Mesothelial cell of epicardium (in vitro differentiated cells): ENCODE measurements at places on chromosomes 12 and 14. TPM values are rescaled to one million over a fixed set of nuclear protein-coding genes. Genes with fewer than 3 reads are reported as not detected.

DNA sequence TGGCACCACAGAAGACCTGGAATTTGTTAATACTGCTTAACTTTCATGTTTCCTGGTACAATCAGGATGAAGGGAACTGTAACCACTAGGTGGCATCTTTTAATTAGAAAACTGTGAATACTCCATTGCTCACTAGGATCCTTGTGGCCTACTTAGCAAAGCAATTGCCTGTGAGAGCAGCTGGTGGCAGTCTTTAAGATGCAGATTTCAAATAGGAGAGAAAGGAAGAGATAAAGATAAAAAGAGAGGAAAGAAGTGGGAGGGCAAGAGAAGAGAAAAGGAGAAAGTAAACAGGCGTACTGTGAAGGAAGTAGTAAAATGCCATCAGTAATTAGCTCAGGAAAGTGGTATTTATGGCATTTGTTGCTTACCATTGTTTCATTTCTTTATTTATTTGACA lies 114.5 kb downstream of the RAD51B start:
- peak overlapping the region; percentile 86 for H3K27ac ChIP-seq
- H3K36me3 ChIP-seq: peaks cover 19% of the 10 kb centered on the region
- no peak for DNase-seq
- no peak overlapping the region for H3K4me3 ChIP-seq
- peaks cover 30% of the 10 kb centered on the region for H3K4me1 ChIP-seq

TRPV4 gene
- 3.7 to 4.3 TPM (median 4.1 TPM) in 3 replicates for total RNA-seq

GRCh38 chr12:53754188-53754585 lies 2.4 kb upstream of the CISTR start:
- no peak overlapping the region for H3K27ac ChIP-seq
- peaks cover 40% of the 10 kb centered on the region for H3K27me3 ChIP-seq
- H3K4me1 ChIP-seq: peaks cover 43% of the 10 kb centered on the region
- no peaks in the 10 kb centered on the region for H3K36me3 ChIP-seq

DNA sequence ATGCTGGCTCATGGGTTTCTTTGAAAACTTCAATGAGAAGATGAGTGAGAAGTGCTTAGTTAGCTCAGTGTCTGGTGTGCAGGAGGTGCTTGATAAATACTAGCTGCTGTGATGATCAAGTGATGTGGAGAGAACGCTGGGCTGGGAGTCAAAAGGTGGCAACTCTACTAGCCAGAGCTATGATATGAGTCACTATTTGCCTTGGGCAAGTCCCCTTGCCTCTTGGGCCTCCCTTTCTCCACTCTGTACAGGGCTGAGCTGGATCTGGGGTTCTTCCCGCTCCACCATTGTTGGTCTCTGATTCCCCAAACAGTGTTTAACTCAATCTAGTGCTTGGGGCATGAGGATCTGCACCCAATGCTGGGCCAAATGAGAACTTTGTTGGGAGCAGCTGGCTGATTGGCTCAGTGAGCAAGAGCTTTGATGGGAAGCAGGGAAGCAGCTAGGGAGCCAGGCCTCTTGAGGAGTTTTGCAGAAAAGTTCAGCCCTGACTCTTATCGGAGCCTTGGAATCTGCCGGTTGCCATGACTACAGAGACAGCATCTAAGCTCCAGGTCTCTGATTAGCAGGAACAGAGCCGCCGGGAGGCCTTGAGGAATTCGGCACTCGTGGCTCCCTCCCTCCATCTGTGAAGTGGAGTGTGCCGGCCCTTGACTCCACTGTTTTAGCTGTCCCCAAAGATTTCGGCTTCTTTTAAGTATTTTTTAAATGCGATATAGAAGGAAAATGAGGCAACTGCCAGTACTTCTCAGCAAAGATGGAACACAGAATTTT lies 82.1 kb upstream of the HSPB8 start:
- H3K36me3 ChIP-seq: no peaks in the 10 kb centered on the region
- no peaks in the 10 kb centered on the region for H3K4me1 ChIP-seq
- no peak for DNase-seq
- H3K27me3 ChIP-seq: peaks cover 42% of the 10 kb centered on the region
- H3K27ac ChIP-seq: no peak overlapping the region
- H3K4me3 ChIP-seq: no peak overlapping the region

DNA sequence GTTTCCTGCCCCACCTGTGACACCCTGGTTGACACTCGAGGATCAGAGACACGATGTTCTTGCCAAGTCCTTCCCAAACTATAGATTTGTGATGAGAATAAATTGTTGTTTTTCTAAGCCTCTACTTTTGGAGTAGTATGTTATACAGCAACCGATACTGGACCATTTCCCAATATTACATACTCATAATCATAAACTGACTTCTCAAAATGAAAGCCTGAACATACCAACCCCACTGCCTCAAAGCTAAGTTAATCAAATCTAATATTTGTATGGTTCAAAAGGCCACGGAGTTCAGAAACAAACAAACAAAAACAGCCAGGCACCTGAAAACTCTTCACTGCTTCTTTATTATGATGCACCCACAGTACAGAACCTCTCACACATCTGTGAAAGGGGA lies 52.3 kb upstream of the GPHB5 start:
- peaks cover 8% of the 10 kb centered on the region for H3K4me1 ChIP-seq
- H3K27ac ChIP-seq: no peak overlapping the region
- DNase-seq: no peak
- H3K36me3 ChIP-seq: peaks cover 49% of the 10 kb centered on the region

TBC1D30 gene
- total RNA-seq: 2.8 to 3.7 TPM (median 3.1 TPM) in 3 replicates

SERPINA1 gene
- total RNA-seq: 0.58 to 1.7 TPM (median 1.2 TPM) in 3 replicates

DTX1 gene
- 1.2 to 1.6 TPM (median 1.4 TPM) in 3 replicates for total RNA-seq

SERPINA12 gene
- not detected in 3 replicates for total RNA-seq

DNA sequence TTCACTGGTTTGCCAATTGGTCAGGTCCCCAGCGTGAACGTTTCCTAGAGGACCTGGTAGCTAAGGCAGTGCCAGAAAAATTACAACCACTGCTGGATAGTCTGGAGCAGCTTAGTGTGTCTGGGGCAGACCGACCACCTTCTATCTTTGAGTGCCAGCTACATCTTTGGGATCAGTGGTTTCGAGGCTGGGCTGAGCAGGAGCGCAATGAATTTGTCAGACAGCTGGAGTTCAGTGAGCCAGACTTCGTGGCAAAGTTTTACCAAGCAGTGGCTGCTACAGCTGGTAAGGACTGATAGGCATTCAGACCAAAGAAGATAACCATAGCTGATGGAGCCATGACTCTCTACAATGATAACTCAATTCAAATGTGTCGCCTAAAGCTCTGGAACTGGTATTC lies 2.5 kb downstream of the C14orf119 start:
- peak overlapping the region; percentile 33 for H3K4me3 ChIP-seq
- peaks cover 20% of the 10 kb centered on the region for H3K4me1 ChIP-seq
- DNase-seq: no peak
- H3K27ac ChIP-seq: no peak overlapping the region
- H3K27me3 ChIP-seq: no peaks in the 10 kb centered on the region

- H3K27ac ChIP-seq: no peak overlapping the region
- no peaks in the 10 kb centered on the region for H3K27me3 ChIP-seq
- no peak for DNase-seq
- peaks cover 10% of the 10 kb centered on the region for H3K36me3 ChIP-seq
Measured at GRCh38 chr12:22551624-22552023, 7.3 kb upstream of the C2CD5 start.

- no peak for DNase-seq
- H3K27me3 ChIP-seq: no peaks in the 10 kb centered on the region
- H3K27ac ChIP-seq: no peak overlapping the region
- H3K36me3 ChIP-seq: no peaks in the 10 kb centered on the region
Measured at GRCh38 chr12:106521901-106522300, 60.9 kb upstream of the RFX4 start.

RNASE7 gene
- 0.29 to 0.66 TPM (median 0.34 TPM) in 3 replicates for total RNA-seq

DNA sequence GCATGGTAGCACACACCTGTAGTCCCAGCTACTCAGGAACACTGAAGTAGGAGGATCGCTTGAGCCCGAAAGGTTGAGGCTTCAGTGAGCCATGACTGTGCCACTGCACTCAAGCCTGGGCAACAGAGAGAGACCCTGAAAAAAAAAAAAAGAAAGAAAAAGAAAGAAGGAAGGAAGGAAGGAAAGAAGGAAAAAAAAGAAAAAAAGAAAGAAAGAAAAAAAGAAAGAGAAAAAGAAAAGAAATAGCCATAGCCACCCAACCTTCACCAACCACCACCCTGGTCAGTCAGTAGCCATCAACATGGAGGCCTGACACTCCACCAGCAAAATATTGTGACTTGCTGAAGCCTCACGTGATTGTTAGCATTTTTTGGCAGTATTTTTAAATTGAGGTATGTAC lies 21.4 kb upstream of the TMEM263 start:
- no peak for DNase-seq
- H3K4me1 ChIP-seq: no peaks in the 10 kb centered on the region
- no peak overlapping the region for H3K27ac ChIP-seq
- H3K27me3 ChIP-seq: peaks cover 27% of the 10 kb centered on the region
- H3K36me3 ChIP-seq: no peaks in the 10 kb centered on the region

GRCh38 chr12:12521044-12521485 lies 41.6 kb downstream of the DUSP16 start:
- H3K36me3 ChIP-seq: peaks cover 12% of the 10 kb centered on the region
- no peaks in the 10 kb centered on the region for H3K27me3 ChIP-seq
- H3K27ac ChIP-seq: no peak overlapping the region
- no peak for DNase-seq
- H3K4me3 ChIP-seq: no peak overlapping the region
- peaks cover 29% of the 10 kb centered on the region for H3K4me1 ChIP-seq

DNA sequence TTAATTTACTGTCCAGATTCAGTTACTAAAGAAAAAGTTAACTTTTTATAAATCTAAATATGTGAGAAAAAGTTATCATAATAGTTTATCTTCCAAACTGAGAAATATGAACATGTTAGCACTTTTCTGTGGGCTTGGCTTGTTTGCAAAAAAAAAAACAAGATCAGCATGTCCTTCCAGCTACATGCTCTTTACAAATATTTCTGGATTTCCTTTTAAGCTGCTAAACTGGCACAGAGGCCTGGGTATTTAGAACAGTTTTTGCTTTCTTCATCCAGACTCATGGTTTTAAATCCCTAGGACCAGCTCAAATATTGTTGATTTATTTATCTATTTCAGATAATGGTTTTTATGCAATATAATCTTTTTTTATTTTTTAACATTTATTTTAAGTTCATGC lies 1444.5 kb upstream of the FLRT2 start:
- DNase-seq: no peak
- no peak overlapping the region for H3K4me3 ChIP-seq
- no peak overlapping the region for H3K27ac ChIP-seq

CCDC197 gene
- total RNA-seq: not detected in 3 replicates

TPH2 gene
- total RNA-seq: not detected in 3 replicates

DNA sequence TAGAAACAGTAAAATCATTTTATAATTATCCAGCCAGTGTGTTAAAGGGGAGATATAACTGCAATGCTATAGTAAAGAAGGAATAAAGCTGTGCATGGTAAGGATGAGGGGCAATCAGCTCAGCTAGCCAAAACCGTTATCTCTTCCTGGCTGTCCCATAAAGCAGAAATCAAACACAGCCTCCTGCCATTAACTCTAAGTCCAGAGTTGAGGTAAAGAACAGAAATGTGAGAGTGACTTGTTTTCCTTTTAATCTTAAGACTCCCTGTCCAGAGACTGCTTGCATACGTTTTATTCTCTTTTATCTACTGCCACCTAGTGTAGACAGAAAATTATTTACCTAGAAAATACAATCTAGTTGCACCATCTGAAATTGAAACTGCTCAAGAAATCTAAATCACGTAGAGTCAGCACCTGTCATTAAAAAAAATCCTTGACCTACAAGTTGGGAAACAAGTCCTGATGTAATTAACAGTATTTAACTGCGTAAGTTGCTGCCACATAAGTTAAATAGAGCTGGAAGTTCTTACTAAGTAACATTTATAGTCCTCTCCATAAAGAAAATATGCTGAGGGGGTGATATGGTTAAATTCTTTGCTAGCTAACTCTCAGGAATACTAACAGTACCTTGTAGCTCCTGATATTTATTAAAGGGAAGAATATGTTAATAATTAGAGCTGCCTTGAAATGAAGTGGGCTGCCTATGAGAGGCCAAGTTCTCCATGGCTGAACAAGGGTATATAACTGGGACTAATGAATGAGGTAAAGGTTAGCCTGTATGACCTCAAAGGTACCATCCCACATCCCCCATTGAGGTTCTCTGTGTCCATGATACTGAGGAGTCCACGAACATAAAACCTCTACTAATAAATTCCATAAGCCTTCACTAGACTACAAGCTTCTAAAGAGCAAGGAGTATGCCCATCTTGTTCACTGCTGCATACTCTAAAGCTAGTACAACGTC lies 62.7 kb downstream of the GALNT4 start:
- no peak overlapping the region for H3K27ac ChIP-seq
- peaks cover 24% of the 10 kb centered on the region for H3K4me1 ChIP-seq
- no peaks in the 10 kb centered on the region for H3K36me3 ChIP-seq
- H3K4me3 ChIP-seq: no peak overlapping the region
- no peaks in the 10 kb centered on the region for H3K27me3 ChIP-seq
- DNase-seq: no peak

GRCh38 chr12:72888693-72889092 lies 616.5 kb downstream of the TRHDE start:
- H3K4me3 ChIP-seq: no peak overlapping the region
- no peak overlapping the region for H3K27ac ChIP-seq
- no peaks in the 10 kb centered on the region for H3K27me3 ChIP-seq
- no peaks in the 10 kb centered on the region for H3K4me1 ChIP-seq
- H3K36me3 ChIP-seq: no peaks in the 10 kb centered on the region
